ENCODE measurements at places on chromosomes 12 and 14. TPM values are rescaled to one million over a fixed set of nuclear protein-coding genes. Genes with fewer than 3 reads are reported as not detected.

DNA sequence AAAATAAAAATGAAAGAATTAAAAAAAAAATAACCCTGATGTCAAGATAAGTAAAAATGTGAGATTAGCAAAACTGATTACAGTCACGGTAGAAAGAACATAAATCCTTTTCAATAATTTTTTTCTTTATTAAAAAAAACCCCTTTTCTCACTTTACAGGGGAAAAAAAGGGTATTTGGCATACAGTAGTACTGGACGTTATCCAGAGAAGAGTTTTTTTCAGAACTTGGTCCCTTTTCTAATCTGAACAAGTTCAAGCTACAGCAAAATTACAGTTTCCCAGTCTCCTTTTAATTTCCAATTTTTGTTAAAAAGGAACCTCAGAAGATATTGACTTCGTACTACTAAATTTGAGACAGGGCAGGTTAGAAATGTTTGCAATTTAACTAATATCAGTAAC lies 134.7 kb upstream of the DCN start:
- no peak for DNase-seq

Gene FAM186B
- 0.95 TPM for total RNA-seq

GRCh38 chr12:109919456-109919855 lies 19.4 kb downstream of the TCHP start:
- DNase-seq, result no peak

DNA sequence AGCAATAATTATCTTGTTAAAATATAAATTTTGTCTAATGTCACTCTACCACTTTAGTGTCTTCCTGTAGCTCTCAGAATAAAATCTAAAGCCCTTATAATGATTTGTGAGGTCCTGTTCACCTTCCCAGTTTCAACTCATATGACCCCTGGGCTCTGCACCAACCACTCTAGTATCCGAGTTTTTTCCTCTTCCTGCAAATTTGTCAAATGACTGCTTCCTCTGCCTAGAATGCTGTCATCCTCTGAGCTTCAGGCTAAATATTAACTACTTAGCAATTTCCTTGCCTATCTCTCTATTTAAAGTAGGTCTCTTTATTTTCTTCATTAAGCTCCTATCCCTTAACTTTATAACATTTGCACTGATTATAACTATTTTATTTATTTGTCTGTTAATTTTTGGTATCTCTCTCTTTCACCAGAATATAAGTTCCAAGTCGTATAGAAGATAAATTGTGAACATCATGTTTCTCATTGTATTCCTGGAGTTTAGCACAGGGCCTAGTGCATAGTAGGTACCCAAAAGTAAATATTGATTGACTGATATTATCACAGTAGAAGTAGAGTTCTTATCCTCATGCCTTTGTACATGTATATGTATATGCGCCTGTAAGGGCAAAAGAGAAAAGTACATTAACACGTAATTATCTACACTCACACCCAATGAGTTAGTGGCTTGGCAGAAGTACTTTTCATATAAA lies 196.0 kb downstream of the BCAT1 start:
- DNase-seq, result no peak

Gene FAR2
- total RNA-seq, result 3.0 TPM
